Left colon (tissue), 2 donors: ENCODE measurements at places on chromosomes 16 and 17.

DNA sequence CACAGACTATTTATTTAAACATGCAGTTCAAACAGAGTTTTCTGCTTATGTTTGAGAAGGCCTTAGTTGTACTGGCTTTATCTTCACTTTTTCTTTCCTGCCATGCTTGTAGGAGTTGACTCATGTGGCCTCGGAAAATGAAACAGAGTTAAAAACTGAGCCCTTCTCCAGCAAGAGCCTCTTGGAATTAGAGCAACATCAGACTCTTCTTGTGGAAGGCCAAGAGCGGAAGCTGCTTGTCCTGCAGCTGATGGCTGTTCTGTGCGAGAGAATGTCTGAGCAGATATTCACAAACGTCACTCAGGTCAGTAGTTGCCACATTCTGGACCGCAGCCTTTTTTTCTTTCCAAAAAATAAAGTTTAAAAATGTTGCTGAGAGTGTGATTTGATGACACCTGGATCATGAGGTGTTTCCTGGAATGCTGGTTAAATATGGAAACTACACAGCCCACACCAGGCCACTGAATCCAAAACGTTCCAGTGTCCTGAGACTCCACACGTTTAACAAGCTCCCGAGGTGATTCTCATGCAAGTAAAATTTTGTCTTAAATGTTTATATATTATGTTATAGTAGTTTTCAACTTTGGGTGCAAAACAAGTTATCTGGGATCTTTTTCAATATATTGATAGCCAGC, 65.9 kb downstream of the TANGO6 start:
- DNase-seq, result no peak

DNA sequence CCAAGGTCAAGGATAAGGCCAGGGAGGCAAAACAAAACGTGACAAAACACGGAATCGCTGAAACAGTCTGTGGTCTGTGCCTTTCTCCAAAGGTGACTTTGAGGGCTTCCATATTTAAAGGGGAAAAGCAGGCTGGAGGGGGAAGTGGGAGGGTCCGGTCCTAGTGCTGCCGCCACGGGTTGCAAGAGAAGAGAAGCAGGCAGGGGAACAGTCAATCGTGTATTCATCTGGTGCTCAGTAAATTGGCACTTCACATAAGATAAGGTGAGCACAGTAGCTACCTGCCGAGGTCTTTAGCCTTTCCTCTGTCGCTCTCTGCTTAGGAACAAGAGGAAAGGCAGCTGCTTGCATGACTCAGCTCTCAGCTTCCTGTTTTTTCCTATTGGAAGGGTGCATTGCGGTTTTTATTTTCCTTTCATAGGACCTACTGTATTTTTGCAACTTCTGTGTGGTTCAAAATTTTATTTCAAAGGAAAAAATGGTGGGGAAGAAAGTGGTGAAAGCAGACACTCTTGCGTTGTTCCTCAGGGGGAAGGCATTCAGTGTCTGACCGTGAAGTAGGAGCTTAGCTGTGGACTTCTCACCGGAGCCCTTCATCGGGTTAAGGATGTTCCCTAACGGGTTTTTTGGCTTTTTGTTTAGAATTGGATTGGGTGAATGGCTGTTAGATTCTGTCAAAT, 7.1 kb upstream of the LGALS3BP start:
- DNase-seq, result no peak

DNA sequence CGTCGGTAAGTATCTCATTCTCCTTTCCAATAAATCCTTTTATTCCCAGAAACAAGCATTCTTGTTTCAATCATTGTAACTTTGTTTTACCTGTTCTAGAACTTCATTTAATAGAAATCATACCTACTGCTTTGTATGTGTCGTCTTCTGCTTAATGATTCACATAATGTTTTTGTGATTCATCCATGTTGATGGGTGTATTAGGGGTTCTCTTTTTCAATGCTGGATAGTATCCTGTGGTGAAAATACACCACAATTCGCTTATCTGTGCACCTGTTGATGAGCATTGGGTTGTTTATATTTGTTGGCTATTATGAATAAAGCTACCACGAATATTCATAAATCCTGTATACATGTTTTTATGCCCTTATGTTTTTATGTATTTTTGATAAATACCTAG, 703.2 kb downstream of the MAF start:
- DNase-seq, result no peak

DNA sequence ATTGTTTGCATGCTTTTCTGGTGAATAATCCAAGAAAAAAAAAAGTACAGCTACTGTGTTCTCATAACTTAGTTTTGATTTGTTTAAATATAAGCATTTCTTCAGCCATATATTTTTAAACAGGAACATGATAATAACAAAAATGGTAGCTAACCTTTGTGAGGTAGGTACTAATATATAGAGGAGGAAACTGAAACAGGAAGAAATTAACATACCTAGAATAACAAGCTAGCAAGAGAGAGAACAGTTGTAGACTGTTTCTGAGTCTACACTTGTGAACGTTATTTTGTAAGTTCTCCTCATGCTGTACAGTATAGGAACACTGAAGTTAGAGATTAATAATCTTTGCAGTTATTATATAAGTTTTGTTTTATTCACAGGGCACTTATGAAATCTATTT, 49.3 kb downstream of the NSRP1 start:
- no peak for DNase-seq

- DNase-seq, result no peak
Observed at GRCh38 chr16:11094075-11094856, 149.9 kb downstream of the CLEC16A start.

GRCh38 chr16:73031155-73031866, 16.6 kb downstream of the ZFHX3 start:
- no peak for DNase-seq

- no peak for DNase-seq
Observed at GRCh38 chr17:15648386-15648785, 28.9 kb upstream of the FBXW10B start.

GRCh38 chr16:21708533-21709115, 44.9 kb downstream of the OTOA start:
- peak; percentile 53 for DNase-seq

- DNase-seq, result peak; percentile 37
Observed at GRCh38 chr17:7632492-7632894, 2.6 kb downstream of the SHBG start.
